NCI-H187 treated with DMSO at 0.1 percent for 48 hours (cell line): ENCODE measurements at places on chromosomes 3 and 15.

DNA sequence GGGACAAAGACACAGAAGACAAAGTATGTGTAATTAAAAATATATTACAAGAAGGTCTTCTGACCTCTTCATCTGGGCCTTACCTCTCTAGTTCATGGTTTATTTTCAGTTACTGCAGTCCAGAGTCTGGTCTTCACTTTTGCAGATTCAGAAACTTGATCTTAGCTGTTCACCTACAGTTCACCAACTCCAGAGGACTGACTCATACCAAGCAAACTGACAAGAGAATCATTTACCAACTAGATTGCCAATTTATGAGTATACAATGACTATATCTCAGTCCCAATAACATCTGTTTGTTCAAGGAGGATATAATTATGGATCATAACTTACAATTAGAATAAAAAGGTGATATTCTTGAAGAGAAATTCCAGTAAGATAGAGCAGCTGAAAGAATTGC, 9.0 kb downstream of the P2RY1 start:
- DNase-seq = no peak

GRCh38 chr3:22977650-22978289, 225.4 kb upstream of the UBE2E2 start:
- no peak for DNase-seq

DNA sequence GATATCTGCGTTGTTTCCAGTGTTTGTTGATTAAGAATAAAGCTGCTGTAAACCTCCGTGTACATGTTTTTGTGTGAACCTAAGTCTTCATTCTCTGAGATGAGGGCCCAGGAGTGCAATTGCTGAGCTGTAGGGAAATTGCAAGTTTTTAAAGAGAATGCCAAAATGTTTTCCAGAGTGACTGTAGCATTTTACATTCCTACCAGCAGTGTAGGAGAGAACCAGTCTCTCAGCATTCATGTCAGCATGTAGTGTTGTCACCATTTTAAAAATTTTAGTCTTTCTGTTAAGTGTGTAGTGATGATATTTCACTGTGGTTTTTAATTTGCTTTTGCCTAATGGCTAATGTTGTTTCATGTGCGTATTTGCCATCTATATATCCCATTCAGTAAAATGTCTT, 3.4 kb upstream of the MGLL start:
- DNase-seq = no peak

DNA sequence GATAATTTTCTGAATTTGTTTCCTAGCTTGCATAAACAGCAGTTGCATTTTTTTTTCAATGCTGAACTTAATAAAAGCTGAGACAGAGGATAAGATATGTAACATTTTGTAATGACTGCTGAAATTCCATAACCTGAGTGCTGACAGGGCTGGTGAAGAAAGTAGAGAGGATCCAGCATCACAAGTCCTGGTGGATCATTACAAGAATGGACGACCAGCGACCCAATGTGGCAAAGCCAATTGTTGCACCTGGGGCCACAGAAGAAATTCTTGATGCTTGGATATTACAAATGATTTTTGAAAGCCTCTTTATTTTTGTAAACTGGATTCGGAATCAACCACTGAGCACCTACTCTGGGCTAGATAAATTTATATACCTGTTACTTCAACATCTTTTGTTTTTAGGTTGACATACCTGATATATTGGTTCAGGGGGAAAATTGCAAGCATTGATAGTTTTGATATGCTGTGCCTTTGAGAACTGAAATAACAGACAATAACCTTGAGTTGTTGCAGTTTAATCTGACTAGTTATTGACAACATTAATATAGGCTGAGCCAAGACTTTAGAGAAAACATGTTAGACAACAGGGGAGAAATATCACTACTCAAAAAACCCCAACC, 3.9 kb upstream of the ACTL6A start:
- DNase-seq = peak; percentile 2

DNA sequence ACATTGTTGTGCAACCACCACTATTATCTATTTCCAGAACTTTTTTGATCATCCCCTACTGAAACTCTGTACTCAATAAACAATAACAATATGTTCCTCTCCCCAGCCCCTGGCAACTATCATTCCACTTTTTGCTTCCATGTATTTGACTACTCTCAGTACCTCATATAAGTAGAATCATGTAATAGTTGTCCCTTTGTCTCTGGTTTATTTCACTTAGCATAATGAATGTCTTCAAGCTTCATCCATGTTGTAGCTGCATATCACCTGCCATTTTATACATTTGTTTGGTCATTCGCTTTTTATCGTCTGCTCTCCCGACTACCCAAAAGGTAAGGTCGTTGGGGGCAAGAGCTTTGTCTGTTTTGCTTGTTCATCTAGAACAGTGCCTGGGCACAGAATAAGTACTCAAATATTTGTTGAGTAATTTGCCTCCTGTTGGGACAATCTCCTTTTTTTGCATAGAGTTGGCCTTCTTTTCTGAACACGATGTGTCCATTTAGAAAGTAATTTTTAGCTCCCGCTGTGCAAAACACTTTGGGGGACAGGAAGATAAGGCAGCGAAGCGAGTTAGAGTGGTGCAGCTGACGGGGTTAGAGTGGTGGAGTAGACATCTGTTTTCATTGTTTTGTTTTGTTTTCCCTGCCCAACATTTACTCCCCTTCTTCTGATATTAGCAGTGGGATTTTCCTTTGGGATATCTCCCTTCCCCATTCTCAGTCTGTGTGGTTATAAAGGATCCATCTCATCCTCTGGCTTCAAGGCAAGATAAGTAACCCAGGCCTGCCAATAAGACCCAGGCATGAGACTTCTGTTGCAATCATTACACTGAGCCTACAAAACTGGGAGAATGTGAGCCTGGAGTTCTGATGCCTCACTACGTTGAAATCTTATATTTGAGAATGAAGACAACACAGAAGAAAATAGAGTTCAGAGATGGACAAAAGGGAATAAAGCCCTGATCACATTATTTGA, 83.4 kb upstream of the RNU6-1 start:
- no peak for DNase-seq

GRCh38 chr15:99970891-99971430, 237.7 kb upstream of the LYSMD4 start:
- no peak for DNase-seq

DNA sequence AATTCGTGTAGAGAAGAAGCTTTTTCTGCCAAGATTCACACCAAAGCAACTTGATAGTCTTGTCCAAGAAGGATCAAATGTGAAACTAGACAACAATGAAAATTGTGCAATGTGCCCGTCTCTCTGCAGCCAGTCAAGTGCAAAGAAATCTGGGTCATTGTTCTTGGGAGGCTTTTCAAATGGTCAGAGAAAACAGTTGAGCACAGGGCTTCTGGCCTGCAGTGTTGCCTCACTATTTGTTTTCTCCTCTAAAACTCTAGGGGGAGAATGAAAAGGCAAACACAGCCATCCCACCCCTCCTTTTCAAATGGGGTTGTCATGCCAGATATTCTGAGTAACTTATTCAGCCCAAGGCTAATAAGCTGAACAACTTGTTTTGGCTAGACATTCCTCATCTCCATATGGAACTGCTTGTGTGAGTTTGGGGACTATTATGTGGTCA, 417.6 kb upstream of the CDIN1 start:
- no peak for DNase-seq

DNA sequence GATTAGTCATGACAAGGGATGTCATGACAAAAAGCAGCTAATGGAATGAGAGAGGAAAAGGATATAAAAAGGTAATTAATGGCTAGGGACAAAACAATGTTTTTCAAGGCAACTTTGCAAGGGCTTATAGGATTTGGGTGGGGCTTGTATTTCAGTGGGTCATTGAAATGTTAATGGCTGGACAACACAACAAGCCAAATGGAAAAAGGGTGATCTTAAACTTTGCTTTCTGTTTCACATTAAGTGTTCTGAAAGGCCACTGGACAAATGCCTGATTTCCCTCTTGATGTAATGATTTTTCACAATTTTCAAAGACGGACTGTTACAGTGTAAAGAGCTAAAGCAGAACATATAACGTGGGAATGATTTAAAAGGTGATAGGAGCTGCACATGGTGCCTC, 345.0 kb downstream of the TUSC7 start:
- DNase-seq = no peak

- DNase-seq = no peak
Measured at GRCh38 chr3:107953722-107954121, 137.1 kb downstream of the CD47 start.

DNA sequence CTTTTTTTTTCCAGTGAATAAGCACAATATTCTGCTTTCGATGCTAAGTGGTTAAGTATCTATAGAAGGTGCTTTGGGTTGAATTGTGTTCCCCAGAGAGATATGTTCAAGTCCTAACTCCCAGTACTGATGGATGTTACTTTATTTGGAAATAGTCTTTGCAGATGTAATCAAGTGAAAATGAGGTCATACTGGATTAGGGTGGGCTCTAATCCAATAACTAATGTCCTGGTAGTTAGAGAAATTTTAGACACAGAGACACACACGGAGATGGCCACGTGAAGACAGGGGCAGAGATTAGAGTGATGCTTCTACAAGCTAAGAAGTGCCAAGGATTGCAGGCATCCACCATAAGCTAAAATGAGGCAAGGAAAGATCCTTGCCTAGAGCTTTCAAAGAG, 662.3 kb downstream of the NAALADL2 start:
- DNase-seq = no peak

- DNase-seq = no peak
Measured at GRCh38 chr3:148203297-148204010, 494.2 kb upstream of the AGTR1 start.

DNA sequence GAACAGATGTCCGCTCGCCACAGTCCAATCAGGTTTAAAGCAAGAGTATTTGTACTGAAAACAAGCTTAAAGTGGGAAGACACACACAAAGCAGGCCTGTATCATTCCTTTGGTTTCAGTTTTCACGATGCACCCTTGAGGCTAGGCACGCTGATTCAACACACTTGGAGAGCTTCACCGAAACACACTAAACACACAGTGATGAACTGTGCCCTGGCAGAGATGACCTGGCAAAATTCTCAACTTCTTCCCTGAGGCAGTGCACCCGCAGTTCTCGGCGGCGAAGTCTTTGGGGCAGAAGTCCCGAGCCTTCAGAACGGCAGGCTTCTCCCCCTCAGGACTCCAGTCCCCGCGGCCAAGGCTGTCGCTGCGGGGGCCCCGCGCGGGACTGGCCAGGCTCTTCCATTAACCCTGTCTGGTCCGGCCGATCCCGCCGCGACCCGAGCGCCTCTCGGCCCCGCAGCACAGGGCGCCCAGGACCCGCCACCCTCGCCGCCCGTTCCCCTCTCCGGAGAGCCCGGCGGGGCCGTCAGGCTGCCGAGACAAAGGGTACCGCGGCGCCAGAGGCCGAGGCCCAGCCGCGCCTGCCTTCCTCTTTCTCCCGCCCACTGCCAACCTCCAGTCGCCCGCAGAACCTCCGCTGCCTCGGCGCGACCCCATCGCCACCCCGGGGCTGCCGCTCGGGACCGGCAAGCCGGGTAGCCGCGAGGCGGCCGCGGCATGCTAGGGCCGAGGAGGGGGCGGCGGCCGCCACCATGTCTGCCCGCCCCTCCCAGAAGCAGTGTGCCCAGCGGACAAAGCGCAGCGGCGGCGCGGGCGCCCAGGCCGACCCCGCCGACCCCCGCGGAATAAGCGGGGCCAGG, 792 bp downstream of the GABPB1 start:
- no peak for DNase-seq

GRCh38 chr3:184656458-184656828, 55.4 kb downstream of the MAGEF1 start:
- no peak for DNase-seq

- DNase-seq = no peak
Measured at GRCh38 chr3:4614070-4614469, 120.9 kb downstream of the ITPR1 start.

GRCh38 chr3:112381673-112382542, 49.0 kb downstream of the CD200 start:
- DNase-seq = no peak

DNA sequence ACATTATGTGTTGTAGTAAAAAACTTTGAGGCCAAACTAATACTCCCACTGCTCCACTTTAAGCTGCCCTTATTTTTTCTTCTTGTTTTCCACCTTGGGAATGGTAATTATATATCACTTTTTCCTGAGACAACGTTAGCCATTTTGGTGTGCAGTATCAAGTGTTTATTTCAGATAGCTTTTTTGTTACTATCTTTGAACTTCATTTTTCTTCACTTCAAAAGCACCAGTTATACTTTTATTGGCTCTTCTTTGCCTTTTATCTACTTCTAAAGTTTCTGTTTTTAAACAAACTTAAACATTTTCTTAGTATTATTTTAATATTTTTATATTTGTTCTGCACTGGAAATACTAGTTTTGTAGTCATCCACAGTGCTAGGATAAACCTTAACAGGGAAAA, 6.5 kb downstream of the TOPAZ1 start:
- DNase-seq = no peak

- no peak for DNase-seq
Measured at GRCh38 chr3:56219894-56220805, 248.1 kb downstream of the ERC2 start.

GRCh38 chr3:188123170-188123905, 30.6 kb upstream of the LPP start:
- no peak for DNase-seq

DNA sequence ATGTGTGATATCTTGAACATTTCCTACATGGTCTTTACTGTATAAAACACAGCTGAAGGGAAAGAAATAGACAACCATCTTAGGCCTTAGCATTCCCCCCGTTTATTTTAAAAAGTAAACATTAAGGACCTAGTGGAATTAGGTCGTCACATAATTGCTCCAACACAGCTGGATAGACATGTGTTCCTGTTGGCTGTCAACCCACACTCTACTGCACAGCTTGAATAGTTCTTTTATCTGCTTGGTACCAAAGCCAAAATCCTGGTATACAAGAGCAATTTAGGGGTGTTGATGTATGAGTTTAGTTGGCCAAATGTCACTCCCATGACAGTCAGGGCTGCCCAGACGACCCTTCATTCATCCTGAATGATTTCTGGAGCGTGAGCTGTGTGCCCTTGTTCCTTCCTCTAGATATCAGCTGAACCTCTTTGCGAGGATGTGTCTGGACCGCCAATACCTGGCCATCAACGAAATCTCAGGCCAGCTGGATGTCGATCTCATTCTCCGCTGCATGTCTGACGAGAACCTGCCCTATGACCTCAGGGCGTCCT, 179.7 kb downstream of the ITPR1 start:
- no peak for DNase-seq

- no peak for DNase-seq
Measured at GRCh38 chr3:77259694-77260093, 219.8 kb downstream of the ROBO2 start.

GRCh38 chr15:48413304-48413703, 82.1 kb downstream of the DUT start:
- DNase-seq = no peak

GRCh38 chr3:123068601-123069381, 2.0 kb downstream of the PDIA5 start:
- DNase-seq = no peak
